RPMI7951 (cell line): ENCODE measurements at places on chromosomes 7 and 10.

DNA sequence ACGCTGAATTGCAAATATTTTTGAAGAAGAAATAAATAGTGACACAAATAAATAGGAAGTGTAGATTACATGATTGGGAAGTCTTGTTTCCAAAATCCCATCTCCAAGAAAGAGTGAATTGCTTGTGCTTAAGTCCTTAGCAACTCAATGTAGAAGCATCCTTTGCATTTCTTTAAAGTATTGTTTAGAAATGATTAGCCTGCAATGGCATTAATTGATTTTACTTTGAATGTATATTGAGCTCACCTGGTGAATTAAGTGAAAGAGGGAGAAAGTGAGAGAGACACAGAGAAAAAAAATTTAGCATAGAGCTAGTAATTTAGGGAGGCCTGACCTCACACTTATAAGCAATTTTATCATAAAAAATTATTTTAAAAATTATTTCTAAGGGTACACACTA, 49.0 kb upstream of the PCLO start:
- no peak for DNase-seq

DNA sequence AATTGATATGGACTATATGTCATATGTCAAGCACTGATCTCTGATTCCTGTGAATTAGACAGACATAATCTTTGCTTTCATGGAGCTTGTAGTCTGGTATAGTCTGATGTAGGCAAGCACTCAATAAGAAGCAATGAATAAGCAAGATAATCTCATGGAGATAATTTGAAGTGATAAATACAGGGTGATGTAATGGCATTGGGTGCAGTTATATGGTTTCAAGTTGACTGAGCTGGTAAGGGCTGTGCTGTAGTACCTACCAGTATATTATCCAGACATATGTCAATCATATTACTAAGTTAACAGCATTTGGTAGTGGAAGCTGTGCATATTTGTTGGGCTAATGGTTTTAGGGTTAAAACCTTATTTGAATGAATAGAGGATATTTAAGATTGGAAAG, 117.5 kb upstream of the PRPS1L1 start:
- no peak for DNase-seq

GRCh38 chr7:5458921-5459480, 35.4 kb upstream of the TNRC18 start:
- DNase-seq: no peak

DNA sequence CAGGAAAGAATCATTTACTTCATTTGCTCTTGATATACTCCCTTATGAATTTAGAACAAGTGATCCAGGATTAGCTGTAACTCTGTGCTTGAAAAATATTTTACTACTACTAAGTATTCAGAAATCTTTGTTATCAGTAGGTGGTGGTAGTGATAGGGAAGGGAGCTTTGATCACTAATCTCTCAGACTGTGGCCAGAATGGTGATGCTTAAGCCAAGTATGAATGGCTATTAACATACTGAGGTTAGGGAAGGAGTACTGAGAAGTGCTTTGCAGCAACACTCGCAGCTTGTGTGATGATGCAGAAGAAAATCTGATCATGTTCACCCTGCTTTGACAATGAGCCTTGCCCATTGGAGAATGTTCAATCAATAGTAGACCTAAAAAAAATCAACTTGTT, 29.3 kb downstream of the AP3M1 start:
- DNase-seq: no peak

GRCh38 chr10:113335592-113335991, 217.3 kb upstream of the HABP2 start:
- DNase-seq: peak; percentile 55

- peak; percentile 54 for DNase-seq
Observed at GRCh38 chr7:47188653-47189315, 393.1 kb downstream of the TNS3 start.

GRCh38 chr10:102436312-102436711, 3.9 kb upstream of the CUEDC2 start:
- no peak for DNase-seq

DNA sequence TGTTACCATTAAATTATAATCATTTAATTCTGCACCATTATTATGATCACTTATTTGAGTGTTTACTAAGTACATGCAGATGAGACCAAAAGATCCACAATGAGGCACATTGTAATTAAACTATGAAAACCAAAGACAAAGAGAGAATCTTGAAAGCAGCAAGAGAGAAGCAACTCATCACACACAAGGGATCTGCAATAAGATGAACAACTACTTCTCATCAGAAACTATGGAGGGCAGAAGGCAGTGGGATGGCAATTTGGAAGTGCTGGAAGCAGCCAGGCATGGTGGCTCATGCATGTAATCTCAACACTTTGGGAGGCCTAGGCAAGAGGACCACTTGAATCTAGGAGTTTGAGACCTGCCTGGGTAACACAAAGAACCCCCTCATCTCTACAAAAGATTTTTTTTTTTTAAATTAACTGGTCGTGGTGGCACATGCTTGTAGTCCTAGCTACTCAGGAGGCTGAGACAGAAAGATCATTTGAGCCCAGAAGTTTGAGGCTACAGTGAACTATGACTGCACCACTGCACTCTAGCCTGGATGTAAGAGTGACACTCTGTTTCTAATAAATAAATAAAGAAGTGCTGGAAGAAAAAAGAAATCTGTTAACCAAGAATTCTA, 47.7 kb downstream of the CDK6 start:
- no peak for DNase-seq

DNA sequence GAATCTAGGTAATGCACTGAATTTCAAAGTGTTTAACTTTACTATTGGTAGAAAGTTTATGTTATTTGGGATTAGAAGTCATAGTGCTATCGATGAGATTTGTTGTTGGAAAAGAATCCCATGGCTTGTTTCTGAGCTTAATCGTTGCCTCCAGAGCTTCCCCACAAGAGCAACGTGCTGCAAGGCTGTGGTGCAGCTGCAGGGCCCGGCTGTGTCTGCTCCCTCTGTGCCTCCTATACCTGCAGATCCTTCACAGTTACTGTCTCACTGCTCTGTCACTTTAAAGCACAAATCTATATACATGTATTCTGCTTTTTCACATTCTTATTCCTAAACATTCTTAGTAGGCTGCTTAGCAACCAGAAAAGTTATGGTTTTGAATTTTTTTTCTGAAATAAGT, 826.6 kb upstream of the COBL start:
- no peak for DNase-seq

GRCh38 chr10:42690449-42691360, 52.3 kb upstream of the ZNF33B start:
- DNase-seq: peak; percentile 3

- DNase-seq: no peak
Observed at GRCh38 chr7:108234971-108235450, 104.8 kb upstream of the LAMB4 start.

DNA sequence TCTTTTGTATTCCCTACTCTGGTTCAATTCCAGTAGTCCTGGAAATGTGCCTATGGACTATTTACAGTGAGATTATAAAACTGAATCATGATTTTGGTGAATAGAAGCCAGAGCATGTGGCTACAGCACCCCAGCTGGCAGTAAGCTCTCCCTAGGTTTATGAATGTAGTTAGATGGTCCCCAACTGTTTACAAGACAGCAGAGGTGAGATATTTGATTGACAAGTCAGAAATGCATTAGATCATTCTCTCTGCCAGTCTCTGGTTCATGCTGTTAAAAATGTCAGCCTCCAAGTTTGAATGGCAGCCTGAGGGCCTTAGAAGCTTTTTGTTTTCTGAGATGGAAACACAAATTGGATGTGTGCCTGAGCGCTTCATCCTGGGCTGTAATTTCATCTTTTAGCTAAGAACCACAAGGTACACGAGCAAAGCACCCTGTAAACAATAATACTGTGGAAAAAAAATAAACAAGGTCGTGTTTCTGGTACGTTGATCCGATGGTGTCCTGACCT, 85.0 kb downstream of the BTRC start:
- DNase-seq: no peak

DNA sequence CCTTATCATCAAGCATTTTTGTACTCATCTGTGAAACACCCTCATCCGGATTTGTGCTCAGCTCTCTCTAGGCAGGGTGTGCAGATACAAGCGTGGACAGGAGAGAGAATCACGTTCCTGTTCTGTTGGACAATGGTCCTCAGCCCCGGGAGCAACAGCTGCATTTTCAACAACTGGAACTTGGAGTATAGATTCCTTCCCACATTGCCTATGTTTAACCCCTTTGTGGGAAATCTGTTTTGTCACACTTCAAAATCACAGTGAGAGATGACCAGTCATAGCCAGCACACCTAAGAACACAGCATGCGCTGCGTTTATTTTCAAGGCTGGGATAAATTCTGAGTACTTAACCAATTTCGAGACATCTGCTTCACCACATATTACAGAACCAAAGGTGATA, 32.5 kb downstream of the MAP3K8 start:
- DNase-seq: no peak

DNA sequence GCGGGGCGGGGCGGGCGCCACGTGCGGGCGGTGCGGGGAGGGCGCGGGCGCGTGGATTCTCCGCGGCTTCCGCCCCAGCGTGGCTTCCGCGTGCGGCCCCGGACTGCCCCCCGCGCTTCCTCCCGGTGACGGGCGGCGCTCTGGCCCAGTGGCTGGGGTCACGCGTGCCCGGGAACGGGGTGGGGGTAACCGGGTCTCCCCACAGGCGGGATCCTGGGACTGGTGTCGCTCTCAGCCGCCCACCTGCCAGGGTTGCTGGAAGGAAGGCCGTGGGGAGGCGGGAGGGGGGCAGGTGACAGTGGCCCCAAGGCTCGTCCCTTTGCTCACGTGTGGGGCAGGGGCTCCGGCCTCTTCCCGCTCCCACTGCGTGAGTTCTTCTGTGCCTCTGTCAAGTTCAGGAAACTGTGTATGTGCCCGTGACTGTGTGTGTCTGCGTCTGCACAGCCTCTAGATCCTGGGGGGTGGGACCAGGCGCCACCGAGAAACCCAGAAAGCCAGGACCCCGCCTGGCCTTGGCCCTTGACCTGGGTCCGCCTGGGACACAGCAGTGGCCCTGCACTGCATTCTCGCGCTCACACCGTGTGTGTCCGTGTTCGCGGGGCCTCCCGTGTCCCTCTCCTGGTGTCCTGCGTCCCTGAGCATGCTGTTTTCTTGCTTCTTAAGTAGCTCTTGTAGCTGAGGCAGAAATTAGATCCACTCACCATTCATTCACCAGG, 919 bp downstream of the MAFK start:
- peak; percentile 28 for DNase-seq

GRCh38 chr7:155951554-155952158, 139.4 kb upstream of the SHH start:
- DNase-seq: peak; percentile 98

GRCh38 chr10:3853547-3854303, 68.7 kb upstream of the KLF6 start:
- peak; percentile 71 for DNase-seq

- DNase-seq: no peak
Observed at GRCh38 chr10:13347043-13347499, 1.0 kb downstream of the SEPHS1 start.

GRCh38 chr7:49780953-49781352, 7.5 kb downstream of the VWC2 start:
- DNase-seq: no peak

DNA sequence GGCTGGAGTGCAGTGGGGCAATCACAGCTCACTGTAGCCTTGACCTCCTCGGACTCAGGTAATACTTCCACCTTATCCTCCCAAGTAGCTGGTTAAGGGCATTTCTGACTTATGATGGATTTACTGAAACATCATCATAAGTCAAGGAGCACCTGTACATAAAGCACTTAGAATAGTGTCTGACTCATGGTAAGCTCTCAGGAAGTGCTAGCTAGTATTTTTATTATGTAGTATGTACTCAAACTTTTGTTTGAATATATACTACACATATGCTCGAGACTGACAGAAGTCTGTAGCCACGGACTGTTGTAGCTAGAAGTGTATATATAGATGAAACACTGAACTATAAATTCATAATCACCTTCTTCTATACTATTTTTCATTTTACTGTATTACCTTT, 107.5 kb upstream of the DNAJB12 start:
- DNase-seq: no peak

DNA sequence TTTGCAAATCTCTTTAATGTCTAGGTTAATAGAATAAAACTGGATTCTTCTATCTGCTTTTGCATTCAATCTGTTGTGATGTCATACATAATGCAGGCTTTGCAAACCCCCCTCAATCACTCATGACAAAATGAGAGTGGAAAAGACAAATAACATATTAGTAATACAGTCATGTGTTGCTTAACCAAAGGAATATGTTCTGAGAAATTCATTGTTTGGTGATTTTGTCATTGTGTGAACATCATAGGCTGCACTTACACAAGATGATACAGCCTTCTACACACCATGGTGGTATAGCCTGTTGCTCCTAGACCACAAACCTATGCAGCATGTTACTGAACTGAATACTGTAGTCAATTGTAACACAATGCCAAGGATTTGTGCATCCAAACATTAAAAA, 87.3 kb upstream of the SEC61G start:
- no peak for DNase-seq

DNA sequence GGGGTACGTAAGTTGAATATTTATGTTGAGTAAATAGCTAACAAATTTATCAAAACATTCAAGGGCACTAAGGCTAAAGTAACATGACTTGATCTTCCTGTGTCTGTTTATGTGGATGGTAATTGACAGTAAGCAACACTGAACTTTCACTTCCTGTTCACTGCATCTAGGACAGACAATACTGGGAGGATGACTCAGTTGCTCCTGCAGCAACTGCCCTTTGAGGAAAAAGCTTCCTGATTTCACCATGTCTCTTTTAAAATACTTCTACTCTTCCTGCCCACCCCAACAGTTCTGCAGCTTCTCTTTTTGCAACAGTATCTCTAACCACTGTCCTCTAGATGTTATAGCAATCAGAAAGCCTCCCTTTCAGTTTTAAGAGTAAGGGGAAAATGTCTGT, 76.6 kb upstream of the HGF start:
- DNase-seq: peak; percentile 18

DNA sequence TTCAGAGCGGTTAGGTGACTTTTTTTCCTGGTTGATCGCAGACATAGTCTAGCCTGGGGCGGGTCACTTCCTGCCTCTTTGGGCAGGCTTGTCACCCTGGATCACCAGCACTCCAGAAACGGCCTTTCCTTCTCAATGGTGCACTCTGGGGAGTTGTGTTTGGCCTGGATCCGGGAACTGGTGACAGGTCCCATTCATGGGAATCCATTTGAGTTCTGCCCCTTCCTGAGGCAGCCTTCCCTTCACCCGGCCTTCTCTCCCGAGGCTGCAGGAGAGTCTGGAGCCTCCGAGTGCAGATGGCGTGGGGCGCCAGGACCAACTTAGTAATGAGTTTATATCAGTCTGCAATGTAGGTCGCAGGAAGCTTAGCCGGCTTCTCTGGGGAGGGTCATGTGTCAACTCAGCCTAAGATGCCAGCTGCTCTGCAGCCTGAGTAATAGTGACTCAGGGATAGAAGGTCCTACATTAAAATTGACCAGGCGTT, 54.2 kb downstream of the TACR2 start:
- DNase-seq: peak; percentile 90

- no peak for DNase-seq
Observed at GRCh38 chr7:115789901-115790300, 240.7 kb downstream of the TFEC start.

- peak; percentile 65 for DNase-seq
Observed at GRCh38 chr10:31001740-31002139, 29.9 kb downstream of the ZNF438 start.
